NCI-H446 (cell line): ENCODE measurements at places on chromosomes 4 and X.

DNA sequence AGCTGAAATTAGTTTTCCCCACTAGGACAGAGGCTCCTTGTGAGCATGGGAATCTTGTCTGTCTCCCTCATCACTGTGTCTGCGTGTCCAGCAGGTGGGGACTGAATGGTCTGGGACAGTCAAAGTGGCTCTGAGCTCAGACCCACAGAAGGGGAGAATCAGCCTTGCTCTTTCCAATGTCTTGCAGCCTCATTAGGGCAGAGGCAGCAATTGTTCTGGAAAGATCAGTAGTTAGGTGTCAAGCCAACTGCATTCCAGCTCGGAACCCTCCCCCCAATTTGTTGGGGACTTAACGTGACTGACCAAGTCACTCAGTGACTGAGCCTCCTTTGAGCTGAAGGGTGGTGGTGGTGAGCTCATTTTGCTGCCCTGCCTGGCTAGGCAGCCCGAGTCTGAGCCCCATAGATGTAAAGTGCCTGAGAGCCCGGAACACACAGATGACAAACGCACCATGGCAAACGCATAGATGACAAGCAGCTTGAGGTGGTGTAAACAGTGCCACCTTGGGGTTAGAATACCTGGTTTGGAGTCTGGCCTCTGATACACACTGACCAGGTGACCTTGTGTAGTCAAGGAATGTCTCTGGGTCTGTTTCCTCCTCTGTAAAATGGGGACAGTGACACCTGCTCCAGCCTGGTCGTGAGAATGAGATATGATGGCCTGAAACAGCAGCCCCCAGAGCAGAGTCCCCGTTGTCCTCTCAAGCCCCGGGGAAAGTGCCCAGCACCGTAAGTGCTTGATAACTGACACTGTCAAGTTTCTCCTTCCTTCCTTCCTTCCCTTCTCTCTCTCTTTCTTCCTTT, 2.7 kb upstream of the SORCS2 start:
- no peak for DNase-seq

DNA sequence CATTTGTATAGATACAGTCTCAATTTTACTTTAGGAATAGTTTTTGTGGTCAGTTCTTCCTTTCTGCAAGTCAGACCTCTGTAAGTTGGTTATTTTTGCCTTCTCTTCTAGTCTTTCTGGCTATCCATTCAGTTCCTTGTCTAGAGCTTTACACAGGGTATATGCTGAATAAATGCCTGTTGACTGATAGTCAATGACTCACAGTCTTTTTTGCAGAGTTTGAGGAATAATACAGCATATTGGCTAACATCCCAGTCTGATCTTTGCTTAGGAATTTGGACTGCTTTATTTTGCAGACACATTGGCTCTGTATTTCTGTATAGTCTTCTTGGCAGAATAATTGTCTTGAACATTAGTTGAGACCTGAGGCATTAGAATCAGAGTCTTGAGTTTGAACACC, 132.4 kb downstream of the MAGEC1 start:
- DNase-seq: peak; percentile 5

DNA sequence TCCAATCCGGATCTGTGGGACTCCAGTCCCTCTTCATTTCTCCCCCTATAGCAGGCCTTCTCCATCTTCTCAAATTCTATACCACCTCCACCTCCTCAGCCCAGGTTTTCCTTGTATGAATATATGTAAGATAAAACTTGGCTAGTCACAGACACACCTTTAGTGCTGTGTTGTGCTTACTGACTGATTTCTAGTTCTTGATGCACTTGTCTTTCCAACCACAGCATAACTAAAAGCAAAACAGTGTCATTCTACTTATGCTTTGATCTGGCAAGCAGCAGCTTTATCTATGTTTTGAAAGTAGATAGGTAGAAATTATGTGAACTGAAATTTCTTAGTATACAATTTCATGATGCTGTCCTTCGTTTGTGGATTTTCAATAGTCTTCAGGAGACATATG, 47.5 kb downstream of the CCNI start:
- no peak for DNase-seq

- no peak for DNase-seq
These were observed 79.2 kb upstream of the ATOH1 start for GRCh38 chr4:93749292-93749761.

DNA sequence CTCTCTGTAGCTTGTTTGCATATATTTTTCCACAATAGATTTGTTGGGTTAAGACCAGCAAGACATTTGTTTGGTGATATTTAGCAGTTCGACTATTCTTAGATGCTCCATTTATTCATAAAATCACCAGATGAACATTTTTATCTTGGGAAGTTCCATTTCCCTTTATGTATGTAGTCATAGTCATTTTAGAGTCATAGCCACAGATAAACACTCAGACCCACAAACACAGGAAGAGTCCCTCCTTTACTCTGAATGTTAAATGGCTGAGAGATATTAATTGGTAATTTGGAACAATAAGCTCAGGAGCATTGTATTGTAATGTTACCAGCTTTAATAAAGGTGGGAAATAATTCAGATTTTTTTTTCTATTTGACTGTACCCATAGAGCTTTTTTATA, 1608.7 kb downstream of the STIM2 start:
- no peak for DNase-seq

DNA sequence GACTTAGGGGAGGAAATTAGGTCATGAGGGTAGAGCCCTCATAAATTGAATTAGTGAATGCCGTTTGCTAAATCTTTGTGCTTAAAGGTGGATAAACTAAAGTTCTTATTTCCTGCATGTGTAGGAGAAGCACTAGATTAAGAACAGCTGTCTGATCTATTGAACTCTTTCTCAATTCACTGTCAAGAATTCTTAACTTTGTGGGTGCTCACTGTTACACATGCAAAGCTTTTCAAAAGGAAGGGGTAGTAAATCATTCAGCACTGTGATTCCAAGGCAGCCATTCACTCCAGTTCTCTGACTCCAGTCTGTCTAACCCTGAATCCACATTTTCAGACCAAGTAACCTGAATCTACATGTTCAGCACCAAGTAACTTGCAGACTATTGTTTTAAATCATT, 1520.1 kb downstream of the PCDH18 start:
- no peak for DNase-seq

DNA sequence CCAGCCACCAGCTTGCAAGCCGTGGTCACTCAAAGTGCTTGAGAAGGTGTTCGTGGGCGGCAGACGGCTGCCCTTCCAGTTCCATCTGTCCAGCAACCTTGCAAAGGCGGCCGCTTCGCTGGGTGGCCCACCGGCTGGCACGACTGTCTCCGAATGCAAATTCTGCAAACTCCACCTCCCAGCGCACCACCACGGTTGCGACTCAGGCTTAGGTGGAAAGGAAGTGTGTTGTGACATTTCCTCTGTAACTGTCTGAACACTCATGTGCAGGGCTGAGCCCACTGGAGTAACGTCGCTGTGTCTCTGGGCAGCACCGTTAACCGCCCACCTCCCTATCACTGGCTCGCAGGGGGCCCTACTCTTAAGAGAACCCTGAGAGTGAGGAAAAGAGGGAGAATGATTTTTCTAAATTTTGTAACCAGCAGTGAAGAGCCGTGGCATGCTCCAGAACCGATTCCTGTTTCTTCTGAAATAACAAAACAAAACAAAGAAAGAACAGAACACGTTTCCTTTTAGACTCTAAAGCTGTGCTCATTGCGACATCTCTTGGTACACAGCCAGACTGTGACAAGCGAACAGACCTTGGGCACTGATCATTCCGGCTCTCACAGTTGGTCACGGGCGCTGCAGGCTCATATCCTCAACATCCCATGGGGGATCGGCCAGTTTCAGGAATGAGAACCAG, at the start of gene P2RY8:
Gene P2RY8, minus strand, starts transcription at position 155 of the 685 bp plus-strand sequence. CDS start 70,627 bp downstream, outside the sequence.
- DNase-seq: no peak

GRCh38 chr4:98659106-98659592, 738 bp upstream of the TSPAN5 start:
- DNase-seq: no peak

DNA sequence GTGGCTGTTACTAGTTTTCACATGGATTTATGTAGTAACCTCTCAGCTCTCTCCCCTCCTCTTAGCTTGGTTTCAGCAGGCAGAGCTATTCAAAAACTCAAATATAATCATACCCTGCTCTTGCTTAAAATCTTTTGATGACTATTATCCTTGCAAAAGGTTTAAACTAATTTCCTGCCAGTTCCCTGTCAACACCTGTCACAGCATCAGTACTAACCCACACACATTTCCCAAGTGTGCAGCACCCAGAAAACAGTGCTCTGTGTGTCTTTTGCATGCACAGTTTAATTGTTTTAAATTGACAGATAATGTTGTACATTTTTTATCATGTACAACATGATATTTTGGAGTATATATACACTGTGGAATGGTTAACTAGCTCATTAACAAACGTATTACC, 202.0 kb downstream of the PAPSS1 start:
- DNase-seq: no peak

GRCh38 chr4:108635070-108635655, 14.8 kb downstream of the RPL34 start:
- no peak for DNase-seq

DNA sequence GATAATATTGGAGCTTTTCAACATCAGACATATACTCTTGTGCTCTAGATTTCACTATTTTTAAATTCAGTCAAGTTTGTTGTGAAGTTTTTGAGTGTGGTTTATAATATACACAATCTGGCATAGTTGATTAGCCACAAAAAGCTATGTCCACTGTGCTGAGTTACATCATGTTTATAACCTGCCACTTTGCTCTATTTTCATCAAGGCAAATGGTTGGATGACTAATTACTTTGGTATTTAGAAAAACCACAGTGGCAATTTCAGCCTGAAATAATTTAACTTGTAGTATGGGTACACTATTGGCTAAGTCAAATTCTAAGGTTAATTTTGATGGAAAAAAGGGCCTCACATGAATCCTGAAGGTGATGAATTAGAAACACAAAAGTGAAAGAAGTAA, 262.6 kb downstream of the C4orf33 start:
- no peak for DNase-seq

DNA sequence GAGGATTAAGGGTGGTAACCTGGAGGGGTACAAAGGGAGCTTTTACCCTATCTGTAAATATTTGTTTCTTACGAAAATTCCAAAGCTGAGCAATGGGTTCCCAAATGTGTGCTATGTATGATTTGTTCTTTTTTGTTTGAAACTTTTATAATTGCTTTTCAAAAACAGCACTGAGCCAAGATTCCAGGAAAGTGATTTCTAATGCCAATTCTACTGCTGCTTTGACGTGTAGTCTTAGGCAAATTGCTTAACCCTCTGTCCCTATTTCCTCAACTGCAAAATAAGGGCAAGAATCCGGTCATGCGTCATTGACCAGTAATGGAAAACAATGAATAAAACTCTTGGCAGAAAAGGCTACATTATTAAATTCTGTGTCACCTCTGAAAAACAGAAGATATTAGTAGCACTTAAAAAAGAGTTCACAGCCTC, 454.7 kb downstream of the IL15 start:
- peak; percentile 43 for DNase-seq

- DNase-seq: no peak
These were observed 2.9 kb downstream of the GPRASP3 start for GRCh38 chrX:102723456-102723855.

DNA sequence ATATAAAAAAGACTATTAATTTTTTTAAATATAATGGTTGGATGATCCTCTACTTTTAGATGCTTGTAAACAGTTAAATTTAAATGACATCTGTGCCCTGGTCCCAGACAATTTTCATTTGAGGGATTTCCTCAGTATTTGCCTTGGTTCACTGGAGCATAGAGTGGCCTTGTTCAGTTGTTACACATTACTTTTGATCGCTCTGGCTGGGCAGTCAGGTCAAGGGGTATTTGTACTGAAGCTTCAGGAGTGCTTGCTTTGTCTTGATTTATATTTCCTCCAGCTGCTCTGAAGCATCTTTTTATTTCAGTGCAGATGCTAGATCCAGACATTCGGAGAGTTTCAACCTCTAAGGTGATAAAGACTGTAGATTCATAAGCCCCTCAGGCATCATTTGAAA, 50.0 kb downstream of the COMMD8 start:
- no peak for DNase-seq

GRCh38 chrX:40644176-40644575, 3.2 kb downstream of the CXorf38 start:
- DNase-seq: no peak

DNA sequence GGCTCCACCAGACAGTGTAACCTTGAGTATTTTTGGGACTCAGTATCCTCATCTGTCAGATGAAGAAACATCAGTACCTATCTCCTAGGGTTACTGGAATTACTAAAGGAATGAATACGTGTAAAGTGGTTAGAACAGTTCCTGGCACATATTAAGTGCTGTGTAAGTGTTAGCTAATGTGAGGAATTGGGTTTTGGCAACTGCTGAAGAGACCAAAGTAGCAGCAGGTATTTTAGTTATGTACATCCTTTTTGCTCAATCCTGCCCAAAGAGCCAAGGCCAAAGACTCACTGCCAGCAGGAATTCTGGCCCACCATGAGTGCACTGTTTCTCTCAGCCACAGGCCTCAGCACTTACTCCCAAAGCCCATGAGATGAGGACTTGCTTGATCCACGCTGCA, 16.7 kb upstream of the MCF2 start:
- DNase-seq: no peak

DNA sequence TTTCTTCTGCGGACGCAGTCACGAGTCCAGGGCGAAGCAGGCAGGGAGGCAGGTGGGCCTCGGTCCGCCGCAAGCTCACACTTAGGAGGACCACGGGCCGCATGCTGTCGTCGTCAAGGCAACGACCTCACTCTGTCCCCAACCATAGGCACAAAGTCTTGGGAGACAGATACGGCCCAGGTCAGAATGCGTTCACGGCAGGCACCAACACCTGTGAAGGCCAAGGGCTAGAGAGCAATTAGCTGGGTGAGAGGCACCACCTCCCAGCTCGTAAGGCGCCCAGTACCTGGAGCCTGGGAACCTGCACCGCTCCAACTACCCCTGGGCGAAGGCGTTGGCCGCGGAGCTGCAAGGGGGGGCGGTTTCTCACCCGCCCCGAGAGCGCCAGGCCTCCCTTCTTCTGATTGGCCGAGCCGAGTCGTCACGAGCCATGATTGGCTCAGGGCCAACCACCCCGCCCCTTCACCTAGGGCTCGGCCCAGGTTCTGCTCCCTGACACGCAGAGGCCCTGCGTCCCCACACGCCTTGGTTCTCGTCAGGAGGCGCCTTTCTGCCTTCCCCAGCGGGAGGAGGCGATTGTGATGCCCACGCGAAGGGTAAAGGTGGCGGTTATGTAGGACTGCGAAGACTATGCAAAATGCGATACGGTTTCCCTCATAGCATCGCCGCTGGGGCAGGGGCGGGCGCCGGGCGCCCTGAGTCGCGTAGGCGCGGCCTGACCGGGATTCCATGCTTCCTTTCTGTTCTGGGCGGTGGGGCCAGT, at the start of gene CDKL2:
Gene CDKL2, minus strand, starts transcription at position 355 of the 763 bp plus-strand sequence. CDS start 4,540 bp downstream, outside the sequence.
- DNase-seq: no peak

DNA sequence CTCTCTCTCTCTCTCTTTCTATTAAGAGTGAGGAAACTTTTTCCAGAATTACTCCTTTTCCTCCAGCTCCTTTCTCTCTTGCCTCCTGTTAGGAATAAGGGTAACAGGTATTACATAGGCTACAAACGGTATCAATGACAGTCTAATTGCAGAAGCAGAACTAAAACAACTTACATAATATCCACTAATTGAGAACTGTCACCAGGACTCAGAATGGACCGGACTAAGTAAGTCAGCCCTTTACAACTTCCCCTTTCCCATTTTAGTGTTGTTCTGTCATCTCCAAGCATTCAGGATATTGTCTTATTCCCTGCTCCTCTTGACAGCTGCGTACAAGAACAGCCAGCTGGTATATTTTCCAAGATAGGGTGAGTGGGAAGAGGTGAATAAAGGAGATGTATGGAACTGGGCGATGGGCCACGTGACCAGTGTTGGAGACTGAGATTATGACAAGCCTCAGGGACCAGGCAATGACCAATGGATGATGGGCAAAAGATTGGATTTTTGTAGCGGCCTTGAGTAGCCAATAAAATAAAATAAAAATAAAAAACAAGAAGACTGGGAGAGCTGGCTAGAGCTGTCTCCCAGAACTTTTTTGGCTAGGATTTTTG, 2.3 kb upstream of the FNIP2 start:
- DNase-seq: no peak

- DNase-seq: no peak
These were observed 96.8 kb downstream of the FNIP2 start for GRCh38 chr4:158865520-158866177.
